Panc1 (cell line): ENCODE measurements at places on chromosomes 3 and 15.

- no peak for DNase-seq
These were observed 227.5 kb upstream of the MDFIC2 start for GRCh38 chr3:70539908-70540307.

- DNase-seq, result no peak
These were observed 13.5 kb upstream of the ZNF592 start for GRCh38 chr15:84734794-84735479.

- DNase-seq, result no peak
These were observed at the start of gene TMEM40 for GRCh38 chr3:12759097-12759679. TMEM40 (minus strand) TSS chr3:12759259; CDS start chr3:12749832, 9,427 bp downstream.

GRCh38 chr3:27659279-27660021 is 62.7 kb downstream of the EOMES start:
- no peak for DNase-seq
